SK-N-SH (cell line): ENCODE measurements at places on chromosomes 2 and 18. TPM values are rescaled to one million over a fixed set of nuclear protein-coding genes. Genes with fewer than 3 reads are reported as not detected.

The ZNF24 gene
- polyA plus RNA-seq: 6.9 and 10.0 TPM in 2 replicates

The PDE1A gene
- polyA plus RNA-seq: 0.08 and 0.10 TPM in 2 replicates

The ZFP36L2 gene
- 12.5 and 18.4 TPM in 2 replicates for polyA plus RNA-seq

The FBXO36 gene
- 3.9 and 5.7 TPM in 2 replicates for polyA plus RNA-seq

The CPLX4 gene
- polyA plus RNA-seq: not detected in 2 replicates

The ITM2C gene
- polyA plus RNA-seq: 288 and 290 TPM in 2 replicates

The SERPINB13 gene
- polyA plus RNA-seq: not detected in 2 replicates

The DRC1 gene
- 0.18 TPM in 1 of 2 replicates, not detected in the other for polyA plus RNA-seq

The GPR17 gene
- polyA plus RNA-seq: 0.03 TPM in 1 of 2 replicates, not detected in the other

The SKOR2 gene
- not detected in 2 replicates for polyA plus RNA-seq

The DUSP19 gene
- polyA plus RNA-seq: 0.85 and 1.4 TPM in 2 replicates

The RGPD4 gene
- 0.02 TPM in 1 of 2 replicates, not detected in the other for polyA plus RNA-seq

The CHRNG gene
- polyA plus RNA-seq: not detected in 2 replicates

The MARCHF4 gene
- 7.3 and 7.6 TPM in 2 replicates for polyA plus RNA-seq

The TMEM247 gene
- not detected in 2 replicates for polyA plus RNA-seq

The SLC25A52 gene
- polyA plus RNA-seq: 0.03 TPM in 1 of 2 replicates, not detected in the other

The NEMP2 gene
- 1.8 and 2.0 TPM in 2 replicates for polyA plus RNA-seq

The IL36RN gene
- not detected in 2 replicates for polyA plus RNA-seq

The C2orf78 gene
- polyA plus RNA-seq: 0.02 and 0.06 TPM in 2 replicates

The QPCT gene
- 0.06 and 0.12 TPM in 2 replicates for polyA plus RNA-seq

The CFC1 gene
- polyA plus RNA-seq: not detected in 2 replicates

The CYP27A1 gene
- polyA plus RNA-seq: 0.18 and 0.54 TPM in 2 replicates

The MYL12A gene
- polyA plus RNA-seq: 448 and 565 TPM in 2 replicates

The SIX3 gene
- polyA plus RNA-seq: 0.58 and 0.67 TPM in 2 replicates

The SALL3 gene
- not detected in 2 replicates for polyA plus RNA-seq

The ITPRIPL1 gene
- polyA plus RNA-seq: 4.3 and 5.0 TPM in 2 replicates

The SCN7A gene
- polyA plus RNA-seq: 0.02 and 0.05 TPM in 2 replicates

The SLC11A1 gene
- polyA plus RNA-seq: 0.26 and 0.31 TPM in 2 replicates

The SH3YL1 gene
- 22.7 and 28.2 TPM in 2 replicates for polyA plus RNA-seq

The MCFD2 gene
- 88.2 and 123 TPM in 2 replicates for polyA plus RNA-seq

The DNAJC5G gene
- polyA plus RNA-seq: 0.18 TPM in 1 of 2 replicates, not detected in the other

The SRD5A2 gene
- not detected in 2 replicates for polyA plus RNA-seq

The TMEM178A gene
- 0.60 and 0.84 TPM in 2 replicates for polyA plus RNA-seq

The D2HGDH gene
- 33.7 and 36.3 TPM in 2 replicates for polyA plus RNA-seq

The MEP1B gene
- not detected in 2 replicates for polyA plus RNA-seq

The CTAGE1 gene
- polyA plus RNA-seq: 0.03 and 0.07 TPM in 2 replicates

The SDC1 gene
- polyA plus RNA-seq: 105 and 122 TPM in 2 replicates

The GPBAR1 gene
- polyA plus RNA-seq: 0.08 and 0.13 TPM in 2 replicates

The FHOD3 gene
- 10.9 and 11.6 TPM in 2 replicates for polyA plus RNA-seq

The PPP1R1C gene
- polyA plus RNA-seq: 0.26 and 0.41 TPM in 2 replicates
